Activated CD4-positive, CD25-positive, alpha-beta regulatory T cell (primary cell): ENCODE measurements at places on chromosomes 1 and 21.

- no peak for DNase-seq
Observed at GRCh38 chr1:161185732-161186311, 8.5 kb upstream of the B4GALT3 start.

DNA sequence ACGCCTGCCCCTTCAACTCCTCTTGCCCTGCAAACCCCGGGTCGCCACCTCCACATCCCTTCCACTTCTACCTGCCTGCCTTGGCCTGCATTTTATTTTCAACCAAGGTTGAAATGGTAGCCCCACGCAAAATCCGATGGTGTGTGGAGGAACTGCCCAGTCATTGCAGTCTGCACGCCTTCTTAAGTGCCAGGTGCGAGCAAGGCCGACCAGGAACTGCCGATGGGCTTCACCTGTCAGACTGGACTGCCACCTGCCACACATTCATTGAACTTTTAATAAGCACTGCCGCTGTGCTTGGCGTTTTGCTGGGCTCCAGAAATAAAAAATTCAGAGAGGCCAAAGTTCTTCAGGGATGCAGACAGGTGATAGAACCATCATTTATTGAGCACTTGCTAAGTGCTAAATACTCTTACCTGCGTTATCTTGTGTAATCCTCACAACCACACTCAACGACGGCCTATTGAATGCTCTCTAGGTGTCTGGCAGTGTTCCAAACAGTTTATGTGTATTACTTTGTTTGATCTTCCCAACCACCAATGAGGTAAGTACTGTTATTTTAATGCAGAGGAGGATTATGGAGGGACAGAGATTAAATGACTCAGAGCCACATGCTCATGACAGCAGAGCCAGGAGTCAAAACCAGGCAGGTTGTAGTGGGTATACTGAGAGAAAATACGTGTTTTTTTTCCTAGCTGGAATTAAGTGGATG, 36.2 kb downstream of the CACHD1 start:
- no peak for DNase-seq

GRCh38 chr1:109570414-109570813, 22.0 kb downstream of the GNAI3 start:
- DNase-seq = no peak

- DNase-seq = no peak
Observed at GRCh38 chr1:206727981-206728696, 42.4 kb upstream of the IL19 start.

- DNase-seq = no peak
Observed at GRCh38 chr1:237384213-237384612, 342.2 kb downstream of the RYR2 start.

GRCh38 chr1:30652152-30652841, 71.1 kb downstream of the MATN1 start:
- DNase-seq = no peak
